ENCODE measurements at places on chromosomes 4 and X.
A peak's percentile ranks its signal among the peaks of the same experiment; 100 is the strongest.

- no peak for DNase-seq
These were observed 37.4 kb downstream of the PDLIM5 start for GRCh38 chr4:94489098-94489497.

- DNase-seq = no peak
These were observed 952 bp downstream of the ARSD start for GRCh38 chrX:2928191-2928582.

- no peak for DNase-seq
These were observed 2.8 kb upstream of the CHIC2 start for GRCh38 chr4:54067166-54067565.

- DNase-seq = no peak
These were observed 71.2 kb downstream of the GAB1 start for GRCh38 chr4:143407888-143408287.

DNA sequence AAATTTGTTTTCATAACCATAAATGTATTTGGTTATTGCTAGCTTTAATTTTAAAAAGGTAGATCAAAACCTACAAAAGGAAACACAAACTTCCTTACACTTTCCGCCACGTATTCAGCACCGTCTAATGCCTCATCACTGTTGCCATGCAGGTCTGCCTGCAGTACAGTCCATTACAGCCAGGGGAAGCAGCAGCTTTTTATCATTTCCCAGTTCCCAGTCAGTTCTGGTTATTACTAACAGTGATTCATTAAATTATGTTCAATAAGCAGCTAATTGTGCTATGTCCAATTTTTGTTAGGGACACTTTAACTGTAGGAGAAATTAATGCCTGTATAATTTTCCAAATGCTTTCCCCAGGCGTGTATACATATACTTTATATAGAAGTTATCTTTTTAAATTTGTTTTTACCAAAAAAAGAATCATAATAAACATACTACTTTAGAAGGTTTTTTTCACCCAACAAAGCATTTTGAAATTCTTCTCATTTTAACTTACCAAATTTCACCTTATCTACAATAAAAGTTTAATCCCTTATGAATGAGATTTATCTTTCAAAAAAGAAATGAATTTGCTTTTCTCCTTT, 93.3 kb downstream of the ANXA3 start:
- peak; percentile 42 for DNase-seq

DNA sequence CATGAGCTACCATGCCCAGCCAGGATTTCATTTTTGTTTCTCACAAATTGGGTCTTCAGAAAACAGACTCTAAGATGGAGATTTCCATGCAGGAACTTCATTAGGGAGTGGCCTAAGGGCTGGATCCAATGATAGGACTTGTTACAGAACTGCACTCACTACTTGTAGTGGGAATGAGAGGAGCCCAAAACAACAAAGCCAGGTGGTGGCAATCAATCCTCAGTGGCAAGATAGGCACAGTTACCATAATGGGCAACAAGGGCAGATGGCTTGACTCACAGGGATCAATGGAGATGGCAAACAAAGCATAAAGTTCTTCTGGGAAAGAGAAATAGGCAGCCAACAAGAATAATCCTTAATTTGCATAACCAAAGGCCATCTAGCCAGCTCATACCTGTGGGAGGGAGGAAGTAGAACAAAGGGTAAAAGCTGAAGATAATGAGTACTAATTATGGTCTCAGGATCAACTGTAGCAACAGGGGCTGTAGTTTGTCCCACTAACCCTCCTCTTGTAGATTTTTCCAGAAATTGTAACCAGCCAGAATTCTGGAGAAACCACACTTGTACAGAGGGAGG, 72.8 kb upstream of the MAPK10 start:
- no peak for DNase-seq

DNA sequence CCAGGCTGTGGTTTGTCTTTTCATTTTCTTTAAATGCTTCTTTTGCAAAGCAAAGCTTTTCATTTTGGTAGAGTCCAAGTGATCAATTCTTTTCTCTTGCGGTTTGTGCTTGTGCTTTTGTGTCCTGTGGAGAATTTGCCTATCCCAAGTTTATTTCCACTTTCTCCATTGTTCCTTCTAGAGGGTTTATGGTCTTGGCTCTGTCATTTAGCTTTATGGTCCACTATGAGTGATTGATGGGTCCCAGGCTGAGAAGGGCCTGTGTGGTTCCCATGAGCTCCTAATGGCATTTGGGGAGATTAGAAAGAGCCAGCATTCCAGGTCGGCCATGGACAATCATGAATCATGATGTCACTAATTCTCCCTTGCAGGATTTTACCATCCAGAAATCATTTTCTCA, 86.5 kb downstream of the CPZ start:
- DNase-seq = no peak

DNA sequence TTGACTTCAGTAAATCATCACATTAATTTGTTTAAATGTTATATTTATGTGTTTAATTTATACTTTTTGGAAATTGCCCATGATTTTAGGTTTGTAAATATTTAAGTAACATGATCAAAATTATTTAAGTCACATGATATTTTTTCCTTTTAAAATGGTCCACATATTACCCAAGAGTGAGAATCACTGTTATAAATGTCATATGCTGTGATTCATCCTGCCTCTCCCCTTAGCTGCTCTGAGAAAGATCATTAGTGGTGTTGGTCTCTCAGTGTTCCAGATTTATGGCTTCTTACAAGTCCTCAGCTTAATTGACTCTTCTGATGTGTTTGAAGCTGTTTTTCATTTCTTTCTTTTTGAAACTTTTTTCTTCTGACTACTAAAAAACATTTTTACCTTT, 70.1 kb downstream of the SPANXN4 start:
- no peak for DNase-seq

- no peak for DNase-seq
These were observed 12.7 kb upstream of the GCNA start for GRCh38 chrX:71565474-71566041.

DNA sequence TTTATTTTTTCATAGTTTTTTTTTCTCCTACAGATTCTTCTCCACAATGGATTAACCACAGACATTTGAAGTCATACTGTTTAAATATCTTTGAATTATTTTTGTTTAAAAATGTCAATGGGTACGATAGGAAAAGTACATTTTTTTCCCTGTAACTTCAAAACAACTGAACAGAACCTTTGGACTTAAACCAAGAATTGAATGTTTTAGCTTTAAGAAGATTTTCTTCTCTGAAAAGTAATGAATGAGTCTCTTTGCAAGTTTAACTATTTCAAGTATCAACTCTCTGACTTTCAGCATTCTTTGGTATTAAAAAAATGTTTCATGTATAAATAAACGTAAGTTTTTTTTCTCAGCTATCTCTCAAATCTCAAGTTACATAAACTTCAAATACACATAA, 364.3 kb downstream of the FBXO8 start:
- no peak for DNase-seq

- no peak for DNase-seq
These were observed 675.1 kb downstream of the GRXCR1 start for GRCh38 chr4:43567644-43568043.

- no peak for DNase-seq
These were observed 231.0 kb downstream of the PRDM5 start for GRCh38 chr4:120691536-120691935.

- DNase-seq = no peak
These were observed 43.5 kb upstream of the PRDX4 start for GRCh38 chrX:23623797-23624196.

GRCh38 chr4:100569196-100569595, 51.4 kb upstream of the EMCN start:
- DNase-seq = peak; percentile 7

- no peak for DNase-seq
These were observed 331.3 kb downstream of the GRXCR1 start for GRCh38 chr4:43223820-43224219.

DNA sequence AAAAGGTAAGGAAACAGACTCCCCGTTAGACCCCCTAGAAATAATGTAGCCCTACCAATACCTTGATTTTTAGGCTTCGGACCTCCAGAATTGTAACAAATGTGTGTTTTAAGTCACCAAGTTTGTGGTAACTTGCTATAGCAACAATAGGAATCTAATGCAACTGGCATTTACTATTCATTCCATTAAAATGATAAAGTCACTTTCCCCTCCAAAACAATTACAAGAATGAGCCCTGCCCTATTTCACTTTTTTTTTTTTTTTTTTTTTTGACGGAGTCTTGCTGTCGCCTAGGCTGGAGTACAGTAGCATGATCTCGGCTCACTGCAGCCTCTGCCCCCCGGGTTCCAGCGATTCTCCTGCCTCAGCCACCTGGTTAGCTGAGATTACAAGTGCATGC, 3.5 kb upstream of the DDX60L start:
- DNase-seq = no peak

DNA sequence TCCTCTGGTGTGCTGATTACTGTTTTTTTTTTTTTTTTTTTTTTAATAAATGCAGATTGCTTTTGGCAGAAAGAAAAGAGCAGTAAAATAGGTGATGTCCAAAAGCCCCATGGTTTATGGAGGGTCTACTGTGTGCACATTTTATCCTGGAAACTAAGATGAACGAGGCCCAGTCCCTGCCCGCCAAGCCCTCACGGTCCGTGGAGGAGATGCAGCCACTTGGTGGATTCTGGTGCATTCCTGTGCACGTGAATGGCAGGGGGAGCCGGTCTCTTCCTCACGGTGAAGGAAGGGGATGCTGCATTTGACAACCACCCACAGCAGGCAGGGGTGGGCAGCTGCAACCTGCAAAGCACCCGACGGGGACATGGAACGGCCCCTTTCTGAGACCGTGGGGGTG, 100.2 kb upstream of the AFAP1 start:
- DNase-seq = no peak

DNA sequence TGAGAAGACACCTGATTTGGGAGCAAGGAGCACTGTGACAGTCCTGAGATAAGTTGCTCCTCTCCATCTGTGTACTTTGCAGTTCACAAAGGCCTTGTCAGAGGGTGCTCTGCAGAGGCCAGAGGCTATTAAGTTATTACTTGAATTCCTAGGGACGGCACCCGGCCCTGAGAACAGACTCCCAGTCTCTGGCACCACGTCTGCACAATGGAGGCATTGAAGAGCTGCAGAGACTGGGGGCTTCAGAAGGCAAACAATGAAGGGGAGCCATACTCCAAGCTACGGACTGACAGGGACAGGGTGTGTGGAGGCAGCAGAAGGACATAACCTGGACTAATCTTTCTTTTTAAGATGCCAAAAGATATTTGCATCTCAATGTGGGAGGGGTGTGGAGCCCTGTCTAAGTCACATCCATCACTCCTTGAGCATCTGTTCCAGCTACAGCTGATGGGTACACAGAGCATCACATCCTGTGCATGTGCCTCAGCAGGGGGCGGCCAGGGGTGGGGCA, 11.5 kb downstream of the RASGEF1B start:
- no peak for DNase-seq

DNA sequence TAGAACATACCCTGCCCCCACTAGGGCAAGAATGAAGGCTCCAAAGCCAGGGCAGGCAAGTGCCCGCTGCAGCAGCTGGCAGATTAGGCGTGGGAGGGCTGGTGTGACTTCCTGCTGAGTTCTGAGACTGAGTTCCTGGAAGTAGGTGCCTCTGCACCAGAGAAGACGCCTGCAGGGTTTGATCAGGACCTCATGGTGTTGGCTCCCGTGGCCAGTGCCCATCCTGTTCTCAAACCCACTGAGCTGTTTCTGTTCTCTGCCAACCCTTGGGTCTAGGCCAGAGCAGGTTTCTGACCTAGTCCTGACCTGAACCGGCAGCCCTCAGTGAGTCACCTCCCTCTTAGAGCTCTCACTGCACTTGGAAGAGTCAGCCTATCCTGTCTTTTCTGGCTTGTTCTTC, 220.7 kb downstream of the HS6ST2 start:
- peak; percentile 27 for DNase-seq

DNA sequence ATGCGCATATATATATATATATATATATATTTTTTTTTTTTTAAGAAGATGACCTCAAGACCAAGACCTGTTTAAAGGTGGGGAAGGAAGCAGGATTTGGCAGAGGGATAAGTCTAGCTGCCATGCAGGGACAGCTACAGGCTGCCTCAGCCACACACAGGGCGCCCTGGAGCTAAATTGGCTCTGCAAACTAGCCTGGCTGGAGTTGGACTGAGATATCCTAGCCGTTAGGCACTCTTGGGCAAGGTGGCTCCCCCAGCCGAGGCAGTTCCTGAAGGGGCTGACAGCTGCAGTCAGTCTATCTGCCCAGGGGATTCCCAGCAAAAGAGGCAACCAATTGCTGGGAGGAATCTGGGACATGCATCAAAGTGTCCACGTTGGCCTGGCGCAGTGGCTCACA, 21.9 kb downstream of the TRIML1 start:
- DNase-seq = no peak

DNA sequence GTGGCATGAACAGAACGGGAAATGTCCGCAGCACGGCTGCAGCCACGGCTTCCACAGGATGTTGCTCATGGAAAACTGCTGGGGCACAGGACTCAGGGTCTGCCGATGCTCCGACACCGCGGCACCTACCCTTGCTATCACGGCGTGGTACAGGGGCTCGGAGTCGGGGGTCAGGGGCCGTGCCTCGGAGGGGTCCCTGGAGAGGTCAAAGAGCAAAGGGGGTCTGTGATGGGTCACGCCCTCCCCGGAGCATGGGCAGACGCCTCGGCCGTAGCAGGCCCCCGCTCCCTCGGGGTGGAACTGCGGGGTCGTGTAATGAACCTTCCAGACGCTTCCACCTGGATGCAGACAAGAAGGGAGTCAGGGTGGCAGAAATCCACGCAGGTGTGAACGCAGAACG, 21.8 kb downstream of the ARSD start:
- no peak for DNase-seq

GRCh38 chrX:134484039-134484438, 24.1 kb downstream of the HPRT1 start:
- DNase-seq = peak; percentile 49

DNA sequence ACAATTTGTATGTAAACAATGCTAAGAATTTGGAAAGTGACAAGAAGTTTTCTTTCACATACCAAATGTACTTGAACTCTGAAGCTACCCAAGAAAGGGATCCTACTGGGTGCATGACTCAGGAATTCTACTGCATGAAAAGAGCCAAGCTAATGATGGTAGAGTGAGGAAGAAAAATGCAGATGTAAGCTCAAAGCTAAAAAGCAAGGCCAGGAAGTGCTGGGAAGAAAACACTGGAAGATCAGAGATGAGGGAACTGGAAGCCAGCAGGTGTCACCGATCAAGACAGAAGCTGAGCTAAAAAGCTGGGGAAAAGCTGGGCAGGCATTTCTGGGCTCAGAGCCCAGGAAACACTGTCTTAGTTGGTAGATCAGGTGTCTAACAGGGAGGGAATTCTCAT, 449.1 kb downstream of the NKX6-1 start:
- no peak for DNase-seq

- DNase-seq = peak; percentile 10
These were observed 276.5 kb downstream of the PPP4R3C start for GRCh38 chrX:27186671-27187070.

DNA sequence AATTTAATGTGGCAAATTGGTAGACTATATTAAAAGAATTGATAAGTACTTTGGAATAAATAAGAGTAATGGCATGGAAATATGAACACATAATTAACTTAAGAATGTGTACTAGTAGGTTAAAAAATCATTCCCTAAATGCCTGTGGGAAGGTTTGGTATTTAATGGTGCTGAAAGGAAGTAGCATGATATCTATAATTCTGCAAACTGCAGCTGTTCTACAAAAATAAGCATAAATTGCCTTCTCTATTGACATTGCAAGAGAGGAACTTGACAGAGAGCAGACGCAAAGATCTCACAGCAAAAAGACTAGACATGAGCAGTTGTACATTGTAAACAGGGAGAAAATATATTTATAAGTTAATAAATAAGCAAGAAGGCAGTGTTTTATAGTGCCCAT, 752.5 kb upstream of the PCDH10 start:
- no peak for DNase-seq

- no peak for DNase-seq
These were observed 173.0 kb downstream of the SPCS3 start for GRCh38 chr4:176492646-176493302.

Measured in CD4-positive, alpha-beta T cell treated with Interleukin-12 subunit alpha and Interleukin-12 subunit beta, for 1 hour (primary cell).